GM23338 (cell line): ENCODE measurements at places on chromosomes 3 and 15. TPM values are rescaled to one million over a fixed set of nuclear protein-coding genes. Genes with fewer than 3 reads are reported as not detected.

DNA sequence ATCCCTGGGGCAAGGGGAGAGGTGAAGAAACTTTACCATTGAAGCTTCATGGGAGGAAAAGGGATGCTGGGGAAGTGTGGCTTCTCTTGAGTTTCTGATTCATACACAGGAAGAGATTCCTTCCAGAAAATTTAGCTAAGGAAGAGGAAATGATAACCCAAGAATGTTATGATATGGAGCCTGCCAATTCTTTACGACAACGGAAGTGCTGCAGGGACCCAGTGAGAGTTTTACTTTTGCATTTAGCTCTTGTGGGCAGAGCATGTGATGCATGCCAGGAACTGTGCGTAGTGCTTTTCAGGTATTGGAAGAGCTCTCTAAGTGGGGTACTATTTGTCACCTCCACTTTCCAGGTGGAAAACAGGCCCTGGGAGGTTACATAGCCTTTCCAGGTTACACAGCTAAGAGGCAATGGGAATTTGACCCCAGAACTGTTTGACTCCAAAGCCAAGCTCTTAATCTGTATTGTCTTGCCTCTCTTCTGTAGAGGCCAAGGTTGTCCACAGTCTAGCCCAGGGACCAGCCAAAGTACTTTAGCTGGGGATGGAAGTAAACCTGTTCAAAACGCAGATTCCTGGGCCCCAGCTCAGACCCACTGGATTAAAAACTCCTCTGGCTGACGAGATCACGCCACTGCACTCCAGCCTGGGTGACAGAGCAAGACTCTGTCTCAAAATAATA lies 23.0 kb downstream of the CMTM7 start:
- 0 out of 2 replicates have a peak overlapping the region, but pooled peaks have one; percentile 61 for H3K27ac ChIP-seq
- no peak overlapping the region for H3K4me3 ChIP-seq
- DNase-seq: no peak
- peaks cover 34% of the 10 kb centered on the region for H3K4me1 ChIP-seq
- no peaks in the 10 kb centered on the region; the same call in 1 of the 2 replicates for H3K36me3 ChIP-seq
- no peaks in the 10 kb centered on the region for H3K27me3 ChIP-seq

- DNase-seq: no peak
- peaks cover 53% of the 10 kb centered on the region for H3K36me3 ChIP-seq
- H3K4me1 ChIP-seq: no peaks in the 10 kb centered on the region
- no peak overlapping the region for H3K4me3 ChIP-seq
Measured at GRCh38 chr15:39966521-39966920, 32.6 kb downstream of the EIF2AK4 start.

DNA sequence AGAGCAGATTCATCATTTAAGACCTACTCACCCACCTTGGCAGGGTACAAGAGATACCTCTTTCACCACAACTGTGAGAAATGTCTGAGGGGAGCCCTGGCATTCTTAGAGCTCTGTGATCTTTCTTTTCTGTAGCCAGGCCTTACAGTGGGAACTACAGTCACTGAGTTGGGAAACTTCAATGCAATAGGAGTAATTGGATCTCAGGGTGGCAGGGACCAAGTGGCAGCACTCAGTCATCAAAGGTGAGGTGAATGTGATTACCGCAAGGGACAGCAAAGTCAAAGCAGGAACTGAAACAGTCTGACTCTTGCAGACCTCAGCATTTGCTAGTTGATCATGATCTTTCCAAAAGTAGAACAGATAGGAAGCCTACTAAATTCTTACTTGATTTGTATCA lies 7.2 kb upstream of the MCF2L2 start:
- DNase-seq: no peak
- no peaks in the 10 kb centered on the region for H3K36me3 ChIP-seq
- 0 out of 2 replicates have a peak overlapping the region, but pooled peaks have one; percentile 15 for H3K27ac ChIP-seq
- H3K4me1 ChIP-seq: peaks cover 35% of the 10 kb centered on the region
- no peak overlapping the region for H3K4me3 ChIP-seq
- H3K27me3 ChIP-seq: no peaks in the 10 kb centered on the region

The GNAT1 gene
- not detected in 2 replicates for total RNA-seq

DNA sequence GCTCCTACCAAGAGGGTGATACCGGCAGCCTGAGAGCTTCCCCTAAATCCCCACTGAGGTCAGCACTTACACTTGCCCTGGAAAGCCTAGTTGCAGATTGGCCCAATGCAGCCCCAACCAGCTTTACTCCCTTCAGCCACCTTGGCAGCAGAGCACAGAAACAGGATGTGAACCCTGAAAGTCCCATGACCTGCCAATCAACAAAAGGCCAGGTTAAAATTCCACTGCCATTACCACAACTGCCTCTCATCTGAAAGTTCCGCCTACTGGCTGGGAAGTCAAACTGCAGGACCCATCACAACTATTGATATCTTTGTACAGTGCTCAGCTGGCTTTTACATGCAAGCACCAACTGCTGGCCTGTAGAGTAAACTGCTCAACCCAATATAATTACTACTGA lies 156.2 kb downstream of the ZMAT3 start:
- no peaks in the 10 kb centered on the region for H3K36me3 ChIP-seq
- peak; percentile 41 for DNase-seq
- no peaks in the 10 kb centered on the region for H3K4me1 ChIP-seq
- H3K27ac ChIP-seq: no peak overlapping the region
- no peaks in the 10 kb centered on the region for H3K27me3 ChIP-seq
- H3K4me3 ChIP-seq: no peak overlapping the region

GRCh38 chr3:21508246-21508645 lies 242.8 kb downstream of the ZNF385D start:
- H3K36me3 ChIP-seq: no peaks in the 10 kb centered on the region
- no peak for DNase-seq
- no peak overlapping the region for H3K27ac ChIP-seq
- no peak overlapping the region for H3K4me3 ChIP-seq

DNA sequence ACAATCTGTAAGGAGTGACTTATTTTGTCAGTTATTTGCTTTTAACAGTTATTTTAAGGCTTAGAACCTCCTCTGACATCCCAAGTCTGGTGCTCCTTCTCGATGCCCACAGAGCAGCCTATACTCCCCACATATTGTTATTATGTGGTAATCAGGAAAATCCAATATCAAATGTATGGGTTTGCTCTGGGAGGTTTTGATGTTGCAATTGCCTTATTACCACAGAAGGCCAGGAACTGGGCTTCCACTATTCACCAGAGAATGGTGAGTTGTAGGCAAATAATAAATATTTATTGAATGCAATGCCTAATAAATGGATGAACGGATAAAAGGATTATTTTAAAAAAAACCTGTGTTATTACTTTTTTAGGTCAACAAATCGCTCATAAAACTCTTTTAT lies 12.2 kb downstream of the NEK10 start:
- no peaks in the 10 kb centered on the region for H3K36me3 ChIP-seq
- no peak for DNase-seq
- peaks cover 28% of the 10 kb centered on the region for H3K4me1 ChIP-seq

GRCh38 chr3:70108072-70108471 lies 108.5 kb downstream of the SAMMSON start:
- no peak overlapping the region for H3K27ac ChIP-seq
- H3K4me1 ChIP-seq: peaks cover 7% of the 10 kb centered on the region; the same call in 1 of the 2 replicates
- no peak overlapping the region for H3K4me3 ChIP-seq
- H3K36me3 ChIP-seq: no peaks in the 10 kb centered on the region
- no peaks in the 10 kb centered on the region for H3K27me3 ChIP-seq
- DNase-seq: peak; percentile 87

The MYO5C gene
- 20.8 and 28.8 TPM in 2 replicates for total RNA-seq

- H3K27ac ChIP-seq: no peak overlapping the region
- DNase-seq: no peak
- H3K4me1 ChIP-seq: no peaks in the 10 kb centered on the region
- H3K4me3 ChIP-seq: no peak overlapping the region
- H3K36me3 ChIP-seq: no peaks in the 10 kb centered on the region
Measured at GRCh38 chr15:28043691-28044091, 55.4 kb downstream of the OCA2 start.

The SLC22A14 gene
- total RNA-seq: not detected in 2 replicates

The RHO gene
- total RNA-seq: not detected in 2 replicates

The ZMYND10 gene
- total RNA-seq: 0.31 TPM in 2 replicates

DNA sequence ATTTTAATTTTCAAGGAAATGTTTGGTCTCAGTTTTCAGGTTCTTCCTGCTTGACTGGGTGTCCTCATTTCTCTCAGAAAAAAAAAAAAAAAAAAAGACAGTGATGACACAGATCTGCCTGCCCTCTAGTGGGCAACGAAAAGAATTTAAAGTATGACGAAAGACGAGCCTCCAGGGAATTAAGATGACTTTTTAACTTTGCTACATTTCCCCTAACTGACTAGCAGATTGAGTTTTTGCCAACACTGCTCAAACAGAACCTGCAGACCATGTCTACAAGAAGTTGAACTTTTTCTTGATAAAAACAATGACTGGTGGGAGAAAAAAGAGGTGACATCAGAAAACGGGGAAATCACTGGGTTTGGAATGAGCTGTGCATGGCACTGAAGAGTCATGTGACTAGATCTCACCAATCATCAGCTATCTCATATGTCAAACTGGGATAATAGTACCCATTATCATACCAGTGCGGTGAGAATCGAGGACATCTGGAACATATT lies 40.8 kb downstream of the EOMES start:
- DNase-seq: peak; percentile 91
- peak overlapping the region; percentile 84 for H3K27ac ChIP-seq
- peaks cover 9% of the 10 kb centered on the region; the same call in 1 of the 2 replicates for H3K4me1 ChIP-seq
- no peaks in the 10 kb centered on the region for H3K36me3 ChIP-seq

The FXR1 gene
- 208 and 228 TPM in 2 replicates for total RNA-seq

The ANKRD34C gene
- not detected in 2 replicates for total RNA-seq

GRCh38 chr3:126149960-126150515 lies 30.3 kb downstream of the ALDH1L1 start:
- no peak overlapping the region for H3K27ac ChIP-seq
- no peak overlapping the region for H3K4me3 ChIP-seq
- no peaks in the 10 kb centered on the region for H3K36me3 ChIP-seq
- no peaks in the 10 kb centered on the region for H3K27me3 ChIP-seq
- H3K4me1 ChIP-seq: no peaks in the 10 kb centered on the region

GRCh38 chr3:28042707-28043106 lies 198.7 kb upstream of the CMC1 start:
- no peak overlapping the region for H3K4me3 ChIP-seq
- H3K27ac ChIP-seq: no peak overlapping the region
- H3K27me3 ChIP-seq: no peaks in the 10 kb centered on the region
- peaks cover 22% of the 10 kb centered on the region; the same call in 1 of the 2 replicates for H3K4me1 ChIP-seq
